A673 (cell line): ENCODE measurements at places on chromosomes 1 and 21. TPM values are rescaled to one million over a fixed set of nuclear protein-coding genes. Genes with fewer than 3 reads are reported as not detected.

Gene HSD11B1
- not detected in 2 replicates for total RNA-seq

DNA sequence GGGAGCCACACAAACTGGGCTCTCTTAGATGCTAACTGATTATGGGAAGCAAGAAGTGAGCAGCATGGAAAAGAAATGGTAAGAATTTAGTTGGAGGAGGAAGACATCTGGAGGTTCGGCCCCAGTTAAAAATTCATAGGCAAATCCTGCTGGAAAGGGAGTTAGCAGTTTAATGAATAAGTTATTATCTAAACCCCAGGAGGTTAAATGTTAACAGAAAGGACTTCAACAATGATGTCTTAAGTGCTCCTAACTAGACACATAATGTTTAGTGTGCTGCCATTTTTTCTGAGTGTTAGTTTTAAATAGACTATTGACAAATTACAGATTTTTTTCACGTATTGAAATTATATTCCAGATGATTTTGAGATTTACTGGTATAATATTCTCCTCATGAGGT is 1265.3 kb upstream of the ADGRL2 start:
- DNase-seq = peak; percentile 21
- peaks cover 26% of the 10 kb centered on the region for H3K4me1 ChIP-seq
- H3K27me3 ChIP-seq = no peaks in the 10 kb centered on the region
- no peaks in the 10 kb centered on the region for H3K36me3 ChIP-seq

GRCh38 chr1:109484519-109484975 is 842 bp downstream of the ATXN7L2 start:
- peaks cover 19% of the 10 kb centered on the region for H3K36me3 ChIP-seq
- peaks cover 6% of the 10 kb centered on the region for H3K27me3 ChIP-seq
- peak; percentile 31 for DNase-seq
- peaks cover 8% of the 10 kb centered on the region for H3K4me1 ChIP-seq
- H3K27ac ChIP-seq = peak overlapping the region; percentile 98

DNA sequence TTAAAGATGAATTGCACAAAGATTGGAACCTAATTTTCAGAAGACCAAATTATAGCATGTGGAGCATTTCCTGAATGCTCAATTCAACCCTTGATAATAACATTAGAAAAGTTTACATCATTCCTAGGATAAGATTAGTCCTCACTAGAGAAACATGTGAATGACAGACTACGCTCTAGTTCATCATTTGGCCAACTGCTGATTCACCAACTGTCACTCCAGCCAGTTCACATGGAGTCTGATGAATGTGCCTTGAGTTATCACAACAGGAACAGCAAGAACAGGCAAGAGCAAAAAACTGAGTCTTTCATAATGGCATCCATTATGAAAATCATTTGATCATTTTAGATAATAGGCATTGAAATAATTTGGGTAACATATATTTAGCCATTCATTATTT is 415.9 kb downstream of the PTPRC start:
- peaks cover 3% of the 10 kb centered on the region for H3K4me1 ChIP-seq
- H3K36me3 ChIP-seq = no peaks in the 10 kb centered on the region
- no peaks in the 10 kb centered on the region for H3K27me3 ChIP-seq
- no peak overlapping the region for H3K27ac ChIP-seq
- no peak overlapping the region for H3K4me3 ChIP-seq
